ENCODE measurements at places on chromosomes 4 and X. TPM values are rescaled to one million over a fixed set of nuclear protein-coding genes. Genes with fewer than 3 reads are reported as not detected.

- H3K4me1 ChIP-seq, result no peaks in the 10 kb centered on the region
- no peaks in the 10 kb centered on the region for H3K36me3 ChIP-seq
- H3K27ac ChIP-seq, result no peak overlapping the region
- no peak for DNase-seq
Measured at GRCh38 chr4:153295131-153295755, 49.2 kb upstream of the MND1 start.

- no peaks in the 10 kb centered on the region for H3K36me3 ChIP-seq
- H3K27me3 ChIP-seq, result no peaks in the 10 kb centered on the region
- no peaks in the 10 kb centered on the region for H3K4me1 ChIP-seq
- no peak for DNase-seq
Measured at GRCh38 chr4:11402192-11402591, 26.5 kb downstream of the HS3ST1 start.

DNA sequence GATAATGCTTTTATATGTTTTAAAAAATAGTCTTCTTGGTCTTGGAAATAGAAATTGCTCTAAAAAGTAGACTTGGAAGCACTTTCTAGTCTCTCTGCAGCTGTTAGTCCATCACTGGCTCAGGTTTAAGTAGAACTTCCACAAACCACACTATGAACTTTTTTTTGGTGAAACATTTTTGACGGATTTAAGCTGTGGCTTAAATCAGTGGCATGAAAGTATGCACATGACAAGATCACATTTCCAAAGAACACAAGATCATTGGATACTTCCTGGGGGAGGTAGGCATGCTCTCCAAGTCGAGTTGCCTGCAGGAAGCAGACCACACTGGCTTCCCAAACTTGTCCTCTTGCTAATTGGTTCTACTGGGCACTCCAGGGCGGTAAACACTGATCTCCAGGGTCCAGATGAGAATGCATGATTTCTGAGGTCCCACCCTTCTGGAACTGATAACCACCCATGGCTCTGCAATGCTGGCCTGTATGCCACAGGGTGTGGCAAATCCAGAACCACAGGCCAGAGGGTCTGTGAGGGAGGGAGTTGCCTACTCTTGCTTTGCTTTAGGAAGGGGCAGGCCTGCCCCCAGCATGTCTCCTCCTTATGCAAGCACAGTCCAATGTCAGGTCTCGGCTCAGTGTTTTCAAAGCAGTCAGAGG, 331.9 kb upstream of the SFRP2 start:
- no peak overlapping the region for H3K27ac ChIP-seq
- no peaks in the 10 kb centered on the region for H3K36me3 ChIP-seq
- no peak for DNase-seq
- H3K4me3 ChIP-seq, result no peak overlapping the region

- H3K36me3 ChIP-seq, result no peaks in the 10 kb centered on the region
- no peak for DNase-seq
- peaks cover 7% of the 10 kb centered on the region for H3K4me1 ChIP-seq
- H3K4me3 ChIP-seq, result peak overlapping the region; percentile 82
- H3K27ac ChIP-seq, result no peak overlapping the region
- peaks cover 33% of the 10 kb centered on the region for H3K27me3 ChIP-seq
Measured at GRCh38 chr4:185128272-185129119, 14.6 kb upstream of the SLC25A4 start.

DNA sequence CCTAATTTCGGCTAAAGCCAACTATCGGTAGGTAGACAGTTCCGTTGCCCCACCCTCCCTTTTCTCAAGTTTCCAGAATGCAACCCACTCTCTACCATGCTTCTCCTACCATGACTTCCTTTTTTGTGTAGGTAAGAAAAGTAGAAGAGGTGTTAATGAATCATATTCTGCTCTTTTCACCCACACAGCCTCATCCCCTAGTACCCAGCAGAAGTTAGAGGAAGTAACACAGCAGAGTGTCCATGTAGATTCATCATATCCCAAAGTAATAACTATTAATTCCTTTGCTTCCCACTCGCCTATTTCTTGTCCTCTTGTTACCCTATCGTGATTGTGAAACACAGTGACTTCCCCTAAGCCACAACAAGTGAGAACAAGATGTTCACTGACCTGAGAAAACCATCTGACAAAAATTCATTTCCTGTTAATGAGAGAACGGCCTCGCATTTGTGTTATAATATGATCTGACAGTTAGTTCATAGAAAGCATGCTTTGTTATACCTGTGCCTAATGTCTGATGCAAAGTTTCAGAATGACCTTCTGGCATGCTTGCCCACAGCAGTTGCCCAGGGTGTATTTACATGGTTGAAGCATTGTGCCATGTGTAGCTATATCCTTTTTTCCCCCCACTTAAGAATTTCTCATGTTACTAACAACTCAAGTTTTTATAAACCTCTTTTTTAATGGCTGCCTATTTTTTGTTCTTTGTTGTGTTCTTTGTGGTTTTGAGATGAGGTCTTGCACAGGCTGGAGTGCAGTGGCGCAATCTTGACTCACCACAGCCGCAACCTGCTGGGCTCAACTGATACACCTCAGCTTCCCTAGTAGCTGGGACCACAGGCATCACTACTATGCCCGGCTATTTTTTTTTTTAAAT, 185.6 kb downstream of the RAP1GDS1 start:
- peaks cover 16% of the 10 kb centered on the region for H3K27me3 ChIP-seq
- H3K4me3 ChIP-seq, result peak overlapping the region; percentile 64
- peak; percentile 88 for DNase-seq
- peaks cover 19% of the 10 kb centered on the region for H3K36me3 ChIP-seq
- peak overlapping the region; percentile 93 for H3K27ac ChIP-seq
- H3K4me1 ChIP-seq, result peaks cover 60% of the 10 kb centered on the region

- H3K27me3 ChIP-seq, result peaks cover 2% of the 10 kb centered on the region
- no peak for DNase-seq
- H3K4me1 ChIP-seq, result peaks cover 8% of the 10 kb centered on the region
- no peak overlapping the region for H3K4me3 ChIP-seq
- no peak overlapping the region for H3K27ac ChIP-seq
Measured at GRCh38 chrX:21843179-21843578, 3.8 kb downstream of the MBTPS2 start.

DNA sequence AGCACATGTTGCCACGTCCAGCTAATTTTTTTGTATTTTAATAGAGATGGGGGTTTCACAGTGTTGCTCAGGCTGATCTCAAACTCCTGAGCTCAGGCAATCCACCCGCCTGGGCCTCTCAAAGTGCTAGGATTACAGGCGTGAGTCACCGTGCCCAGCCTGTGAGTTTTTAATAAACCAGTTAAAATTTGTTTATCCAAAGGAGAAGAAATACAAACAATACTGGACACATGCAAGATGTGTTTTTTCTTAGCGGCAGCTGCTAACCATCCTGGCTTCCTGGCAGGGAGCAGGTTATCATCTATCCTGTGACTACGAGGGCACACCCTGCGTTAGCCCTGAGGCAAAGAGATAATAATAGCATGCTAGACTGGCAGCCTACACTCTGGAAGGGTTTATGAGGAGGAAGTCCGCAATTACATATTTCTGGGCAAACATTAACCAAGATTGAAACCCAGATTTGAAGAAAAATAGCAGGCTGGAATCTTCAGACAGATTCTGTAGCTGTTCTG, 191.4 kb downstream of the SPRY1 start:
- H3K36me3 ChIP-seq, result no peaks in the 10 kb centered on the region
- peak overlapping the region; percentile 33 for H3K27ac ChIP-seq
- H3K4me3 ChIP-seq, result no peak overlapping the region
- no peak for DNase-seq
- no peaks in the 10 kb centered on the region for H3K27me3 ChIP-seq
- peaks cover 14% of the 10 kb centered on the region for H3K4me1 ChIP-seq

DNA sequence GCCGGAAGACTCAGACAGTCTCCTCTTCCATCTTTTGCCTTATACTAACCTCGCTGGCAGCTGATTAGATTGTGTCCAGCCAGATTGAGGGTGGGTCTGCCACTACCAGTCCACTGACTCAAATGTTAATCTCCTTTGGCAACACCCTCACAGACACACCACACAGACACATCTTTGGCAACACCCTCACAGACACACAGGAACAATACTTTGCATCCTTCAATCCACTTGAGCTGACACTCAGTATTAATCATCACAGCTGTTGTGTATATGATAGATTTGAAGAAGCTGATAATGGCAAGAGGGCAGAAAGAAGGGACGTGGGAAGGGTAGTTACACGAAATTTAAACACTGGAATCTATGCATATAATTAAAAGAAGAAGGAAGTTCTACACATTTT, 139.5 kb downstream of the ANKRD50 start:
- DNase-seq, result no peak
- no peaks in the 10 kb centered on the region for H3K27me3 ChIP-seq
- no peaks in the 10 kb centered on the region for H3K4me1 ChIP-seq

DNA sequence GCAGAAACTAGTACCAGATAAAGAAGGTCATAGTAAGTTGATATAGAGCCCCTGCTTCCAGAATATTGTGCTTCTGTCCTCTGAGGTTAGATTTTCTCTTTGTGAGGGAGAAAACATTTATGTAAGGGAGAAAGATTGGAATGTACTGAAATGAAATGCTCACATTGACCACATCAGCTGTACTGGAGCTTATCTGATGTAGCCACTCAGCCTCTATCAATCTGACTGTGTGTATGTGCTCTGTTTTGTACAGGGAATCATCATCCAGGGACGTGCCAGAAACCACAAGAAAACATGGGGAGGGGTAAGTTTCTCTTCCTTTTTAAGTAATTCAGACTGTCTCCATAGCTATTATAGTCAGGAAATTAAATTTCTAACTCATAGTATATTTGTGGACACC, 56.8 kb downstream of the PRRG1 start:
- H3K27me3 ChIP-seq, result peaks cover 1% of the 10 kb centered on the region
- no peak for DNase-seq
- no peaks in the 10 kb centered on the region for H3K36me3 ChIP-seq

SSX4 gene
- polyA plus RNA-seq, result not detected

DNA sequence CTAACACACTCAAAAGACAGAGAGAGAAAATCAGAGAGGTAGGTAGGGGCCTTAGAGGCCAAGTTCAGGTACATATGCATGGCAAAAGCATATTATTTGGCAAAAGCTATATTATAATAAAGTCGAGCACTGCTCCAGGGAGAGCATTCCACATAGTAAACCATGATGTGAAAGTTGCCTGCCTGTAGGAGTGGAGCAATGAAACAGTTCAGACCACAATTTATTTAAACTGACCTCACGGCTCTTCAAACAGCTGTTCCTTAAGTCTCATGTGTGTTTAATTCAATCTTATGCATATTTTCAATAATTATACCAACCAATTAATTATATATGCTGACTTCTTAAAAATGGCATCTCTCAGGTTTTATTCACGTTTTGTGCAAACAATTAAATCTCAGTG, 3.3 kb downstream of the RFC1 start:
- H3K27me3 ChIP-seq, result peaks cover 10% of the 10 kb centered on the region
- peak overlapping the region; percentile 2 for H3K27ac ChIP-seq
- no peak overlapping the region for H3K4me3 ChIP-seq
- H3K36me3 ChIP-seq, result no peaks in the 10 kb centered on the region

DNA sequence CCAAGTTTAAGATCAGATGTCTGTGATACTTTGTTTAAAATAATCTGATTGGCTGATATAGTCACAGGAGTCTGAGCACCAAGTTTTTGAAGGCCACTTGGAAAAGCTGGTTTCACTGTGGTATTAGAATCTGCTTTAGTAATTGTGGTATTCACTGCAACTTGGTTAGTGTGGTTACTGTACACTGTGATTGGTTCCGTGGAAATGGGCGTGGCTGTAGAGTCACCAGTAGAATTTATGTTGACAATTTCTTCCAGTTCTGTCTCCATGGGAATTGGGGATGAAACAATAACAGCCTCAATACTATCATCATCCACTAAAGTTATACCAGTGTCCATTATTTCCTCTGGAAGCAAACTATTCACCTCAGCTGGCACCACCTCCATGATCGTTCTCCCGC, 26.2 kb downstream of the LIN54 start:
- DNase-seq, result peak; percentile 6
- H3K36me3 ChIP-seq, result peaks cover 8% of the 10 kb centered on the region
- H3K27me3 ChIP-seq, result no peaks in the 10 kb centered on the region
- H3K4me1 ChIP-seq, result peaks cover 14% of the 10 kb centered on the region
- no peak overlapping the region for H3K27ac ChIP-seq
- no peak overlapping the region for H3K4me3 ChIP-seq

TMEM31 gene
- not detected for polyA plus RNA-seq

BTC gene
- not detected for polyA plus RNA-seq

GRCh38 chr4:8702516-8703400, 110.2 kb downstream of the CPZ start:
- H3K4me3 ChIP-seq, result no peak overlapping the region
- H3K36me3 ChIP-seq, result no peaks in the 10 kb centered on the region
- no peak overlapping the region for H3K27ac ChIP-seq

KIAA0232 gene
- polyA plus RNA-seq, result 3.7 TPM

DNA sequence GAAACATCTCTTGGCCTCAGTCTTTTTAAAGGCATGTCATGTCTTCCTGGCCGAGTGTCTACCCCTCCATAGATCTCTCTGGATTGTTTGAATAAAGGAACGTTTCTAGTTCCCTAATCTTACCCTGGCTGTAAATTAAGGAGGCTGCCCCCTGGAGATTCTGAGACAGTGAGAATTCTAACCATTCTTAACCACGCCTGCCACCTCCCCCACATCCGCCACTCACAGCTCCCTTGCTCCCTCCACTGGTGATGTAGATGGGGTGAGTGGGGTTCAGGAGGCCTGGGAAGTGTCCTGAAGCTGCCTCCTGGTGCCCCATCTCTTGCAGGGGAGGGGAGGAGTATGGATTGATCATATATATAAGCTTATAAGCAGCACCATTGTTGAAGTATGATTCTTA, 48.0 kb upstream of the TRIM2 start:
- peaks cover 14% of the 10 kb centered on the region for H3K4me1 ChIP-seq
- no peak overlapping the region for H3K4me3 ChIP-seq
- no peaks in the 10 kb centered on the region for H3K36me3 ChIP-seq

DNA sequence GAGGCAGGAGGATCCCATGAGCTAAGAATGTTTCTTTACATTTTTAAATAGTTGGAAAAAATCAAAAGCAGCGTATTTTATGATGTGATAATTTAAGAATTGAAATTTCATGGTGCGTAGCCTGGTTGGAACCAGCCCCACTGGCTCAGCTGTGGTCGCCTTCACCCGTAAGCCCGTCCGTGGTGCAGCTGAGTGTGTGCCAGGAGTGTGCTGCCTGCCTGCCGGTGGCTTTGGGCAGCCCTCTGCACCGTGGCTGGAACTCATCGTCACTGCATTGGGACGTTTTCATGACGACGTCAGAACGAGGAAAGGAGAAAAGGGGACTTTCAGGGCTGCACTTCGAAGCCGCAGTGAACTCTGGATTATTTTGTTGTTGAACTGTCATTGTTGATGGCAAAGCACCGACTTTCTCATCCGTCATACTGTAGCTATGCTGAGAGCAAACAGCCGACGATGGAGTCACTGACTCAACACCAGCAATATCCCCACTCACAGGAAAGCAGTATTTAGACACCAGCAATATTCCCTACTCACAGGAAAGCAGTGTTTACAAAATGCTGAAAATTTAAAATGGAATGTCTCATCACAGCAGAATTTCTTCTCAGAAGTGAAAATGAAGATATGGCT, 35.1 kb downstream of the PCGF3 start:
- H3K4me1 ChIP-seq, result peaks cover 3% of the 10 kb centered on the region
- no peak for DNase-seq
- H3K4me3 ChIP-seq, result no peak overlapping the region
- H3K27me3 ChIP-seq, result no peaks in the 10 kb centered on the region
- H3K27ac ChIP-seq, result no peak overlapping the region
- peaks cover 15% of the 10 kb centered on the region for H3K36me3 ChIP-seq

All from immature natural killer cell (primary cell).